Activated CD8-positive, alpha-beta memory T cell treated with anti-CD3 and anti-CD28 coated beads for 24 hours (primary cell): ENCODE measurements at places on chromosomes 1 and 21.

- DNase-seq, result no peak
Observed at GRCh38 chr1:53637511-53638359, 101.2 kb downstream of the GLIS1 start.

DNA sequence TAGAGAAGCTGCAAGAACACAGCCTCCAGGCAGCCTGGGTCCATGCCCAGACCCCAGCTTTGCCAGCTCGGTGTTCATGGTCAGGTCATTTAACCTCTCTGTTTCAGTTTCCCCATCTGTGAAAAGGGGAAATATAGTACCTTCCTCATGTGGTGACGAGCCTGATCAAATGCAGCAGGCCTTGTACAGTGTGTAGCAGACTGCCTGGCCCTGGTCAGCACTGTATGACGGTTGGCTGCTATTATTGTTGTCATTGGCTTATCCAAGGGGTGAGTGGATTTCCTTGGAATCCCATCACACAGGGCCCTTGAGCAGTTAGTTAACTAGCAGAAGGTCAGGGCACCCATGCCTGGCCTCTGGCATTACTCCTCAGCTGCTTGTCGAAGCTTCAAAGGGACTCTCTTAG, 6.6 kb upstream of the TMEM51 start:
- DNase-seq, result no peak

GRCh38 chr1:27885114-27885528, 12.8 kb downstream of the THEMIS2 start:
- DNase-seq, result no peak

DNA sequence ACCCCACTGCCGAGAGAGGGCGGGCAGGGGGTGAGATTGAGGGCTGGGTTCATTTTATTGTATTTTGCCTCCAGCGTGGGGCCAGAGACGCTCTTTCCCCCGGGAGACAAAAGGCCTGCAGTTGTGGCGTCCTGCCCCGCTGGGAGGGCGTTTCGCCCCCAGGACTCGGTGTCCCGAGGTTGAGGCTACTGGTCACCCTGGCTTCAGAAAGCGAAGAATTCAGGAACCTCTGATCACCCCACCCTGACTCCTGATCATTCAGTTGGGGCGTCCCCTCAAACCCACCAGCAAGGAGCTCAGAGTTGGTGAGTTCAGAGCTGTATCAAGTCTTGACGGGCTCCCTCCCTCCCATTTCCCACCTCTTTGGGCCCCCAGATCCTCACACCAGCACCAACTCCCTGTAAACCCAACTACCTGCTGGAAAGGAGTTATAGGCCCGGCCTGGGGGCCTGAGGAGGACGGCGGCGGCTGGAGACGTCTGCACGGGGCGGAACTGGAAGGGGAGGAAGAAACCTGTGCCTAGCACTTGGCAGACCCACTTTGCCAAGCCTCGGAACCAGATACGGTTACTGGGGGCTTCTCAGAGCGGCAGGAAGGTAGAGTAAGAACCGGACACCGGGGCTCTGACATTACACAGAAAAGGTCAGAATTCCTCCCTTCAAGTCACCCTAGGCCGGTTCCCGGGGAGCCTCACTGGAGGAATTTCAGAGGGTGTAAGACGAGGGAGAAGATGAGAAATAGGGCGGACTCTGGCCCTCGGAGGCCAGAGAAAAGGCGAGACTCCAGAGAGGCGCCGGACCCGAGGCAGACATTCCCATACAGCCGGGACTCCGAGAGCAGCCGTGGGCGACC, 761 bp upstream of the PAX7 start:
- no peak for DNase-seq

DNA sequence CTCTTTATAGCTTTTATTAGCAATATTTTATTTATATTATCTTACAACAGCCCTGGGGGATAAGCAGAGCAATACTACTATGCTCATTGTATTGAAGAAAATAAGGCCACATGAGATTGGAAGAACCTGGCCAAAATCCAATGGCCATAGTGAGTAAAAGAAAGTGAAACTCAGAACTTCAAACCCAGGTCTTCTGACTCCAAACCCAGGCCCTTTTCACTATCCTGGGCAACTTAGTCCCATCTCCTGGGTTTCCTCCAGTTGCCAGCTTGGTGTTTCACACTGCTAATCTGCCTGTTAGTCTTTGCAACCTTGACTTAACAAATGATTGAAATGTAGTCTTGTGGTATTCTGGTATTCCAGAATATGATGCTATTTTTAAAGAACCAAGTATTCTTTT, 22.4 kb upstream of the EXO1 start:
- no peak for DNase-seq

GRCh38 chr1:200180821-200181220, 153.3 kb downstream of the NR5A2 start:
- no peak for DNase-seq

- no peak for DNase-seq
Observed at GRCh38 chr1:213512316-213512715, 461.3 kb downstream of the RPS6KC1 start.

GRCh38 chr1:241701483-241702295, 49.6 kb downstream of the WDR64 start:
- DNase-seq, result no peak

- no peak for DNase-seq
Observed at GRCh38 chr1:204105131-204105515, 32.2 kb downstream of the SOX13 start.

- peak; percentile 28 for DNase-seq
Observed at GRCh38 chr1:29505532-29506220, 269.4 kb downstream of the PTPRU start.

- DNase-seq, result peak; percentile 19
Observed at GRCh38 chr1:155171836-155172731, 1.0 kb downstream of the KRTCAP2 start.

DNA sequence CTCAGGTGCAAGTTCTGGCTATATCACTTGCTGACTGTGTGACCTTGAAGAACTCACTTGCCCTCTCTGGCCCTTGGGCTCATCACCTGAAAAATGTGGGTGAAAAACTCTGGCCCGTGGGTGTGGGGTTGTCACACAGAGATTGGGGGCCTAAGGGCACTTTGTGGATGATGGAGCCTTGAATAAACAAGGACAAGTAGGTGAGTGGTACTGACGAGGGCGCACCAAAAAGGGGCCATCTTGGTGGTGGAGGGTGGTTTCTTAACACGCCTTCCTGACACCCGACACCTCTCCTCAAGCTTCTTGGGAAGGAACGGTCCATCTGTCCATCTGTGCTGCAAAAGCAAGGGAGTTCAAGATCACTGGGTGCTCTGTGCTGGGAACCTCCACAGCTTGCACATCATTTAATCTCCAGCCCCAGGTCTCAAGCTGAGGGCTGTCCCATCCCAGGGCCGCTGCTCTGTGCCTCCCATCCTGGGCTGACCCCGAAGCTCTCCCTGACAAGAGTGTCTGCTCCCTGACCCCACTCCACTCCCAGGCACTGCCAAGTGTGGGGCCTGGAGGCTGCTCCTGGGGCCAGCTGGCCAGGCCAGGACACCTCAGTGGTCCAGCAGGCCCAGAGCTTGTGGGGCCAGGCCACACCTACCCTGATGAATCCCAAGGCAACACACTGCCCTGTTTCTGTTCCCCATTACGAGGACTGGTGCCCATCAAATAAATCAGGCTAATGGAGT, 97.3 kb downstream of the GLIS1 start:
- no peak for DNase-seq

- DNase-seq, result no peak
Observed at GRCh38 chr1:227445092-227445674, 118.2 kb upstream of the ZNF678 start.

- DNase-seq, result no peak
Observed at GRCh38 chr1:207239874-207240273, 81.6 kb upstream of the CD55 start.

- peak; percentile 62 for DNase-seq
Observed at GRCh38 chr1:6743189-6744101, 41.8 kb upstream of the CAMTA1 start.

DNA sequence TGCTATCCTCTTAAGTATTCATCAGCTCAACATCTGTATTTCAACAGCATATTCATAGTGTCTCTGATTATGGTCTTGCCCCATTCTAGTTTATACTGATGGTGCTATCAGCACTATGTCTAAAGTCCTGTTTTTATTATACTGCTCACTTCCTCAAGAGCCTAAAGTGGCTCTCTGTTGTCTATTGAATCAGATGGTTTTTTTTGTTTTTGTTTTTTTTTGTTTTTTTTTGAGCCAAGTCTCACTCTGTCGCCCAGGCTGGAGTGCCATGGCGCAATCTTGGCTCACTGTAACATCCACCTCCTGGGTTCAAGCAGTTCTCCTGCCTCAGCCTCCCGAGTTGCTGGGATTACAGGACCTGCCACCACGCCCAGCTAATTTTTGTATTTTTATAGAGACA, 6.1 kb downstream of the STX12 start:
- no peak for DNase-seq

- DNase-seq, result no peak
Observed at GRCh38 chr1:229870381-229870780, 196.7 kb upstream of the GALNT2 start.

GRCh38 chr1:27435566-27436203, 43.3 kb downstream of the GPR3 start:
- no peak for DNase-seq

DNA sequence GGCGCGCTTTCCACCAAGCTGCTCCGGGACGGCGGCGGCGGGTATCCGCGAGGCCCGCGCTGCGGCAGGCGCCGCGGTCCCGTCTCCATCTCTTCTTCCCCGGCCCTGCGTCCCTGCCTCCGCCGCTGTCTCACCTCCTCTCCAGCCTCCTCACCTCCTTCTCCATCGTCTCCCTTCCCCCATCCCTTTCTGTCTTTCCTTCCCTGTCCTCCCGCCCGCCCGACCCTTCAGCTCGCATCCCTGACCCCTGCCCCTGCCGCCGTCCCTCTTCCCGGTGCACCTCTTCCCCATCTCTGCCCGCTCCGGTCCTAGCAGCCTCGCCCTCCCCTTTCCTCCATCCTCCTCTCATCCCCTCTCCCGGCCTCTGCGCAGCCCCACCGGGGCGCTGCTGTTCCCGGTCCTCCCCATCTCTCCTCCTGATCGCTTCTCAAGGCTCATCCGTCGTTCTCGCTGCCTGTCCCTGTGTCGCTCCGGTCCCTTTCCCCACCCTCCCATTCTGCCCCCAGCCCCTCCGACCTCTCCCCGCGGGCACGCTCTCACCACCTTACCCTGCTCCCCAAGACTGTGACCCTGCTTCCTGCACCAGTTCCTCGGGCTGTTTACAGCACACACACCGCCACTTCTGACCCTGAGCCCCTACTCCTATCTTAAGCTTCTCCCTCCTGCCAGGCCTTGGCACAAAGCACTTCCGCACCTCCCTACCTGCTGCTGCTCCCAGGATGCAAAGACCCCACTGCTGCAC, 760 bp upstream of the NPHP4 start:
- DNase-seq, result peak; percentile 68

GRCh38 chr1:79006564-79006963, at the start of gene ADGRL4:
ADGRL4 (minus strand) TSS chr1:79006730; CDS start chr1:79006654, 76 bp downstream.
- DNase-seq, result no peak

GRCh38 chr1:43622901-43623780, 26.8 kb upstream of the KDM4A start:
- no peak for DNase-seq

GRCh38 chr1:59018860-59019259, 235.0 kb upstream of the JUN start:
- DNase-seq, result no peak

DNA sequence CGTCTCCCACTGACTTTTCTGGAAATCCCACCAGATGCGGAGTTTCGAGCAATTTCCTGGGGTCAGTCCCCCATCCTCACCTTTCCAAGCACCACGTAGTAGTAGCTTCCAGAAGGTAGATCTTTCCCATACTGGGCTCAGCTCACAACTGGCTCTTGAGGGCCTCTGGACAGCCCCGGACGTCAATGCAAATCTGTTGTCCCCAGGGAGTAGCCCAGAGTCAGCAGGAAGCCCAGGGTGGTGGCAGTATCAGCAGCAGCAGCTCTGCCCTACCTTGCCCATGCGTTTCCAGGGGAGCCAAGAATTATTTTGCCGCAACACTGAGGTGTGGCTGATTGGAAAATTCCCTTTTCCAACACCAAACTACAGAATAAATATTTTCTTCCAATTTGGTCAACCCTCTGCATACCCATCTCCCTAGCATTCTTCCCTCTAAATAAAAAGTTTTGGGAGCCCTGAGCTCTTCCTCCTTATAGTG, 70.3 kb downstream of the CD46 start:
- no peak for DNase-seq

GRCh38 chr1:9357958-9358357, 65.3 kb downstream of the SPSB1 start:
- DNase-seq, result no peak

DNA sequence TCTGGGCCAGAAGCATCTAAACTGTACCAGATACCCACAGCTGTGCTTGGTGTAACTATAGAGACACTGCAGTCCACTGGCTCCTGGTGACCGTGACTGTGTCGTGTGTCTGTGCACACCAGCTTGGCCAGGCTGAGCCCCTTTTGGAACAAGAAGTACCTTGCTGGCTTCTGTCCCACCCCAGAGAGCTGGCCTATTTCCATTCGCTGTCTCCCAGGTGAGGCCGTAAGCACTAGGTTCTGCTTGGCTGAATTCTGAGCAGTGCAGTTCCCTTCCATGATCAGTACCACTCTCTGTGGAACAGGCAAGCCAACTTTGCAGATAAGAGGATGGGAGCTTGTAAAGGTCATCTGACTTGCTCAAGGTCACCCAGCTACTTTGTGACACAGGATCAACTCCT, 119.9 kb upstream of the DNAH14 start:
- no peak for DNase-seq

DNA sequence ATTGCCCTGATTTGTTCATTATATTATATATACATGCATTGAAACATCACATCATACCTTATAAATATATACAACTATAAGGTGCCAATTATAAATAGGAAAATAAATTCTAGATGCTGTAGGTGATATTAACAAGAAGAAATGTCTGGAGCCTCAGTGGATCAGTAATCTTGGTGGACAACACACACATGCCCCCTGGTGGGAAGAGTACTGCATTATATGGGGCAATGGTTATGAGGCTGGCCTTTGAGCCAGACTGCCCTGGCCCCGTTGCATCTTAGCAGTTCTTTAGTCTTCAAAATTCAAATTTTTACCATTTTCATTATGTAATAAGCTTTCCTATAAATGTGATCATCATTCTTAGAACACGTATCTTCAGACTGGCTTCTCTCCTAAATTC, 335.0 kb upstream of the GREM2 start:
- no peak for DNase-seq

DNA sequence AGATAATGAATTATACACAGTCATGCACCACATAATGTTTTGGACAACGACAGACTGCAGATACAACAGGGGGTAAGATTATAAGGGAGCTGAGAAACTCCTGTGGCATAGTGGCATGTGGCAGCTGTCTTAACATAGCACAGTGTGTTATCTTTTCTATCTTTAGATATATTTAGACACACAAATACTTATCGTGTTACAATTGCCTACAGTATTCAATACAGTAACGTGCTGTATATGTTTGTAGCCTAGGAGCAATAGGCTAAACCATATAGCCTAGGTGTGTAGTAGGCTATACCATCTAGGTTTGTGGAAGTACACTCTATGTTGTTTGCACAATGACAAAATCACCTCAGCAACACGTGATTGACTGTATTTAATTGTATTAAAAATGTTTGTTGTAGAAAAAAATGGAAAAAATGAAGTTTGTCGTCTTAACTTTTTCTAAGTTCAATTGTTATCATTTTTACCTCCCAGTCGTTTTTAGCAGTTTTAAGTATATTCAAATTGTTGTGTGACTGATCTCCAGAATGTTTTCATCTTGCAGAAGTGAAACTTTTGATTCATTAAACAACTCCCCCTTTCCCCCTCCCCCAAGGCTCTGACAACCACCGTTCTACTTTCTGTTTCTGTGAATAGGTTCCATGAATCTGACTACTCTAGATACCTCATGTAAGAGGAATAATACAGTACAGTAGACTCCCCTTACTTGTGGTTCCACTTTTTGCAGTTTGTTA, 351.0 kb upstream of the B3GALT2 start:
- DNase-seq, result peak; percentile 72

- DNase-seq, result peak; percentile 96
Observed at GRCh38 chr1:9004700-9005394, 21.4 kb downstream of the SLC2A7 start.

GRCh38 chr1:157775101-157775870, 1.6 kb downstream of the FCRL2 start:
- no peak for DNase-seq
